H54 (cell line): ENCODE measurements at places on chromosomes 3 and 15.

- DNase-seq, result no peak
Measured at GRCh38 chr3:97901313-97902248, 70.7 kb downstream of the RIOX2 start.

GRCh38 chr15:83164771-83165404 lies 42.7 kb downstream of the HDGFL3 start:
- DNase-seq, result no peak

DNA sequence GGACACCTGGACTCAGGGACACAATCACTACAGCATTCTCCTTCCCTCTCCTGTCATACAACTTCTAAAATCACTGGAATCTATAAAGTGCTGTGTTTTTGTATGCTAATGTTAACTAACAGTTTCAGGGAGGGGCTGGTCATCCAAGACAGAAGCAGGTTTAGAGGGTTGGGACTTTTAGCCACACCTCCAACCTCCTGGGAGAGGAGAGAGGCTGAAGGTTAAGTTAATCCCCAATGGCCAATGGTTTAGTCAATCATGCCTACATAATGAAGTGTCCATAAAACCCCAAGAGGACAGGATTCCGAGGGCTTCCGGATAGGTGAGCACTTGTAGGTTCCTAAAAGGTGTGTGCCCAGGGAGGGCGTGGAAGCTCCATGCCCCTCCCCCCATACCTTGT lies 219.3 kb upstream of the CTNNB1 start:
- no peak for DNase-seq

DNA sequence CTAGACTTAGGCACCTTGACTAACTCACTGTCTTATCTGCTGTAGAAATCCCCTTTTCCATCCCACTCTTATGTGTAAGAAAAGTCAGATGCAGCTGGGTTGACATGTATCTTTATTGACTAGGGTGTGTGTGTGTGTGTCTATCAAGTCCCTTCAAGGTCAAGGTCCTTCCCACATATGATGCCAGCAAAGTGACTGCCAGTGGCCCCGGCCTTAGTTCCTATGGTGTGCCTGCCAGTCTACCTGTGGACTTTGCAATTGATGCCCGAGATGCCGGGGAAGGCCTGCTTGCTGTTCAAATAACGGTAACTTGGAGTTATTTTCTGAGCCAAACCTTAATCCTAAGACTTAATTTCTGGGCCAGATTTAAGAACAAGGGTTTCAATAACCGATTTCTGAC lies 76.3 kb downstream of the DNASE1L3 start:
- DNase-seq, result no peak

DNA sequence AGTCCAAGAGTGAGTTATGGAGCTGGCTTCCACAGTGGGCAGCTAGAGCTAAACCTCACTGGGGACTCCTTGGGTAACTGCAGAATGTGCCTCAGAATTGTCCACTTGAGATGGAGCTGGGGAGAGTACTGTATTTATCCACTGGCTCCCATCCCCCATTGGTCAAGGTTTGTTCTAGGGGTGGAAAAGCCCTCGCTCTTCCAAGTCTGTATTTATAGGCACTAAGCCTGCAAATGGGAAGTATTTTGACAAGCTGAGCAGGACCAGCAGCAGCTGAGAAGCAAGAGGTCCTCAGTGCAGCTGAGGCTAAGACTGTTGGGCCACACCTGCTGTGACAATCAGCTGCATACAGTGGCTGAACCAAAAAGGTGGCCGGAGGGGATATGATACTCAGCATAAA lies 5.8 kb downstream of the USP13 start:
- DNase-seq, result no peak

DNA sequence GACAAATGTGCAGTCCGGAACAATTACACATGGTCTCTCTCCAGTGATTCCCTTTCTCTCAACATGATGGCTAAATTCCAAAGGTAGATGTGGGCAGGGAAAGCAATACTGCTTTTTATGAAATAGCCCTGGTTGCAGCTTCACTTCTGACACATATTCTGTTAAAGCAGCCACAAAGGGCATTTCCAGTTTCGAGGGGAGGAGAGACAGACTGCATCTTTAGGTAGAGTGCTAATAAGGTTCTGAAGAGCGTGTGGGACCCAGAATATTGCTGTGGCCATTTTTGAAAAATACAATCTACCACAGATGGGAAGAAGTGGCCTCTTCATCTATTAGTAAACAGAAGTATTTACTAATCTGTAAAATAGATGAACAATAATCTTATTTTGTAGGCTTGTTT lies 139.3 kb upstream of the PEX5L start:
- DNase-seq, result no peak

GRCh38 chr3:190853464-190853863 lies 9.0 kb downstream of the GMNC start:
- no peak for DNase-seq

- DNase-seq, result no peak
Measured at GRCh38 chr15:62881056-62881455, 161.5 kb upstream of the TPM1 start.

DNA sequence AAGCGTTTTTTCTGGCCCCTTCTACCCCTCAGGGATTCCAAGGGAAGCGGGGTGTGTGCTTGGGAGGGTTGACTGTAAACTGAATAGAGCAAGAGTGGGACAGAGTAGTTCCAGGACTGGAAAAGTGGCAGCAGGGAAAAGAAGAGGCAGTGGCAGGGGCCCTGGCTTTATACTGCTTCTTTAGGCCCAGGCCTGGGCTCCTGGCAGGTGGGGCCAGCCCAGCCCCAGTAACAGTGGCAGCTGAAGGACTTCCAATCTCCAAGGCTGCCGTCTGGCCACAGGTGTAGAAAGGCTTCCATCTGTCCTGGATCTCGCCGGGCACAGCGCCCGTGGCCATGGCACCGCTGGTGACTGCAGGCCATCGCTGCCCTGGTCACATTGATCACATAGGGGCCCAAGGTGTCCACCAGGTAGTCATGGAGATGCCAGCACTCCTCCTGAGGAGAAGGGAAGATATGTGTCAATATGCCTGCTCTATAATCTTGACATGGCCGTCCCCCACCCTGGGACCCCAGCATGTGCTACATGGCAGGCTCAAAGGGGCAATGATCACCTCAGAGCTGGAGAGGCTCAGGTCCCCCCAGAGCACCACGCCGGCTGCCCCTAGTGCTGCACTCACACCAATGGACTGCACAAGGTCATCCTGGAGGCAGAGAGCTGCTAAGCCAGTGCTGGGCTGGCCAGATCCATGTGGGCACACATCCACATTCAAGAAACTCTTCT lies 1.0 kb upstream of the IFRD2 start:
- DNase-seq, result no peak

- DNase-seq, result no peak
Measured at GRCh38 chr3:126279853-126280252, 77.4 kb downstream of the KLF15 start.

DNA sequence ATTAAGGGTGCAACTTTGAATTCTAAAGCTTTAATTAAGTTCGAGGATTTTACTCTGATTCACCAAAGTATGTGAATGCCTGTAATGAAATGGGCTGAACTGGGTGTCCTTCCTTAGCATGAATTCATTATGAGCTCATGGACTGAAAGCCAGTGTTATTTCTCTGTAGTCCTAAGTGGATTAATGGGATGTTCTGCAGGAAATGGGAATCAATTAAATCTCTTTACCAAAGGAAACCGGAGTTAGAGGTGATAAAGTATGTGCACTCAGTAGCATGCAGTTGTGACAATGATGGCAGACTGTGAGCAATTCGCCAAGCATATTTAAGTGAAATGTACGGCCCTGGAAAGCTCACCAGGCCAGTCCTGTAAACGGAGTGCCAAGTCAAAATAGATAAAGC lies 138.7 kb downstream of the CHL1 start:
- DNase-seq, result no peak

DNA sequence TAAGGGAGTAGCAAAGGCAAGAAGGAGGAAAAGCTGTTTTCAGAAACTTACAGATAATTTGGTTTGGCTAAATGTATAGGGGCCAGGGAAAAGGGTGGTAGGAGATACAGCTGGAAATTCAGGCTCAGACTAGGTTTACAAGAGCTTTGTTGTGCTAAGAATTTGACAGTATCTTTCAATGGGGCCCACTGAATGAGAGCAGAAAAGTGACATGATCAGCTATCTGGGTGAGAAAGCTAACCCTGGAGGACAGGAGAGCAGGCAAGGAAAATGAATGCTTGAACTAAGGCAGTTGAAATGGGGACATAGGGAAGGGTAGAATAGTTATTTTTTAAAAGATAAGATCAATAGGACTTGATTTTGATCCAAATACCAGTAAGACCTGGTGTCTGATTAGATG lies 2.8 kb upstream of the EIF4G1 start:
- no peak for DNase-seq

DNA sequence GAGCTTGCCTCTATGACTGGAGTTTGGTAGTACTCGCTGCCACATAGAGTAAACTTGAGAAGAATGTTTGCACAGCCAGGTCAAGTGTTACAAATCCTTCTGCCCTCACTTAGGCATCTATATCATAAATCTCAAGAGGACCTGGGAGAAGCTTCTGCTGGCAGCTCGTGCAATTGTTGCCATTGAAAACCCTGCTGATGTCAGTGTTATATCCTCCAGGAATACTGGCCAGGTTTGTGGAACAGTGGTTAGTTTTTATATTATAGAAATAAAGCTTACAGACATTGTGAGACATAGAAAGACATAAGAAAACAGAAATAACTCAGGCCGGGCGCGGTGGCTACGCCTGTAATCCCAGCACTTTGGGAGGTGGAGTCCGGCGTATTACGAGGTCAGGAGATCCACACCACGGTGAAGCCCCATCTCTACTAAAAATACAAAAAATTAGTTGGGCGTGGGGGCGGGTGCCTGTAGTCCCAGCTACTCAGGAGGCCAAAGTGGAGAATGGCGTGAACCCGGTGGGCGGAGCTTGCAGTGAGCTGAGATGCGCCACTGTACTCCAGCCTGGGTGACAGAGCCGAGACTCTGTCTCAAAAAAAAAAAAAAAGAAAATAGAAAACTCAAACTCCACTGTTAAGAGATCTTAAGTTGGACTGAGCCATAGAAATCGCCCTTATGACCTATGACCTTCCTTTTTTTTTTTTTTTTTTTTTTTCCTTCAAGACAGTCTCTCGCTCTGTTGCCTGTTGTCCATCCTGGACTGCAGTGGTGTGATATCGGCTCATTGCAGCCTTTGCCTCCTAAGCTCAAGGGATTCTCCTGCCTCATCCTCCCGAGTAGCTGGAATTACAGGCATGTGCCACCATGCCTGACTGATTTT lies 2.2 kb downstream of the RPSA start:
- DNase-seq, result no peak

DNA sequence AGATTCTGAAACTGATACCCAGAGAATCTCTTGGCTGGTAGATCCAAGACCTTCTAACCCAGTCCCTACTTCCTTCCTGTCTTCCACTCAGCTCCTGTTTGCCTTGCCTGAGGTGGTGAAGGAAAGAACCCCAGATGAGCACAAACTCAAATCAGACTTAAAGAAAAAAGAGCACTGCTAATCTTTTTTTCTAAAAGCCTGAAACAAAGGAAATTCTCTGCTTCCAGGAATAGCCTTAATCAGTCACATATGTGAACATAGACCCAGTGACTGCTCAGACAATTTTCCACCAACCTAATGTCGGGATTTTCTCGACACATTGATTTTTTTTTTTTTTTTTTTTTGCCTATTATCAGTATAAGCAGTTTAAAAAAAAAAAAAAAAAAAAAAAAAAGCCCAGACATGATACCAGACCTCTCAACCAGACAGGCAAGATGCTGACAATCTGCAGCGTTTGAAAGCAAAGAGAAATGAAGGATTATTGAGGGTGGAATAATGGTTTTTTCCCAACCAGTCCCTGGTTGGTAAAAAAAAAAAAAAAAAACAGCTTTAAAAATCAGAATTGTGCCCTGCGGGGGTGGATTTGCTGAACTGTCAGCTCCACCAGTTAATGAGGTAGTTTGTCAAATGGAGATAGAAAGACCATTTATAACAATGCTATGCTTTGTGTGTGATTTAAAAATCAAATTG lies 256.8 kb upstream of the RARB start:
- no peak for DNase-seq

DNA sequence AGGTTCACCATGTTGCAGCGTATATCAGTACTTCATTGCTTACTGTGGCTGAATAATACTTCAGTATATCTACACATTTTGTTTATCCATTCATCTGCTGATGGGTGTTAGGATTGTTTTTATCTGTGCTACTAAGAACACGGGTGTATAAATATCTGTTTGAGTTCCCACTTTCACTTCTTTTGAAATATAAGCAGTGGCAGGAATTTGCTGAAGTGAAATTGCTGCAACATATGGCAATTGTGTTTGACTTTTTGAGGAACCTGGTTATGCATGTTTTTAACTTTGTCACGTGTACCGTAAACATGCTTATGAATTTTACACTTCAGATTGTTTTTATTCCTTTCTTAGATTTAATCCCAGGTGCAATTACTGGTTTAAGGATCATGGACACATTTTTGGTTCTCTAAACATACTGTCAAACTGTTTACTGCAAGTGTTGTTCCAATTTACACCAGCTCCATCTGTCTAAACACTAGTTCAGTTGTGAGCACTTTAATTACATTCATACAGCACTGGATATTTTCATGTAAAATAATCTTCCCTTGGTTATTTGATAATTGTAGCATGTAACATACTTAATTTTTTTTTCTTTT lies 23.1 kb downstream of the TRAK1 start:
- no peak for DNase-seq

DNA sequence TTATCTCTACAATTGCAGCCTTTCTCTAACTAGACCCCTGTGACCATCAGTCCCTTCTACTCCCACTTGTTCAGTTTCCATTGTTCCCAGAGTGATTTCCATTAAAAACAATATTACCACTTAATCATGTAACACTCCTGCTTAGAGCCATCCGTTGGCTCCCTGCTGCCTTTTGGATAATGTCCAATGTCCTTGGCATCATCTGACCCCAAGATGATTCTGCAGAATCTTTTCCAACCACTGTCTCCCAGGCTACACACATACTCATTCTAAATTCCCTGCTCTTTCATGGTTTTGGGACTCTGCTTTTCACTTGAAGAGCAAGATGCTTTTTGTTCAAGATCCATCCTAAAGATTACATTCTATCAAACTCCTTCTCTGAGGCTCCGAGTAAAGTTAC lies 7.1 kb downstream of the KCNH8 start:
- DNase-seq, result no peak

- DNase-seq, result no peak
Measured at GRCh38 chr3:127720985-127721935, 48.5 kb downstream of the ABTB1 start.

- DNase-seq, result no peak
Measured at GRCh38 chr15:59963925-59964324, 40.2 kb upstream of the FOXB1 start.

DNA sequence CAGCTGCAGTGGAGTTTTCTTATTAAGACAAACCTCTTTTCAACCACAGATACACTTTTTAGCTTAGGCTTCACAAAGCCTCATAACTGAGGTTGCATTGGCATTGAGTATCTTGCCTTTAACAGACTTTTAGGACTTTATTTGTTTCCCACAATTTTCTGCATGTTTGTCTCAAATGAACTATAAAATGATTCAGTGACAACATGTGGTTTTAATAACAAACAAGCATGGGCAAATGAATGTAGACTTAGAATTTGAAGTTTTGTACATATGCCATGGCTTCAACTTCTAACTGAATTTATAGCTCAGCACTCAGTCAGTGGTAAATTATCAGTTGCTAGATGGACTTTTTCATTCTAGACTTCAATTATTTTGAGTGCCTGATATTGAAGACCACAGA lies 101.6 kb downstream of the SLC25A26 start:
- DNase-seq, result no peak

GRCh38 chr3:38649500-38650247 lies at the start of gene SCN5A:
Gene SCN5A (minus strand): TSS chr3:38649687. CDS start chr3:38633307, 16,380 bp downstream.
- DNase-seq, result no peak
